ENCODE measurements at places on chromosomes 16 and 17.

GRCh38 chr17:82734987-82735866 lies at the start of gene FN3K:
Gene FN3K, plus strand, starts transcription at chr17:82735615. Its CDS starts 22 bp downstream, at chr17:82735637.
- no peak for DNase-seq

GRCh38 chr17:43092901-43093300 lies 32.3 kb downstream of the BRCA1 start:
- no peak for DNase-seq

GRCh38 chr17:3213587-3213986 lies 6.1 kb downstream of the OR1A1 start:
- DNase-seq: no peak

GRCh38 chr17:67942810-67943209 lies 53.5 kb downstream of the C17orf58 start:
- no peak for DNase-seq

DNA sequence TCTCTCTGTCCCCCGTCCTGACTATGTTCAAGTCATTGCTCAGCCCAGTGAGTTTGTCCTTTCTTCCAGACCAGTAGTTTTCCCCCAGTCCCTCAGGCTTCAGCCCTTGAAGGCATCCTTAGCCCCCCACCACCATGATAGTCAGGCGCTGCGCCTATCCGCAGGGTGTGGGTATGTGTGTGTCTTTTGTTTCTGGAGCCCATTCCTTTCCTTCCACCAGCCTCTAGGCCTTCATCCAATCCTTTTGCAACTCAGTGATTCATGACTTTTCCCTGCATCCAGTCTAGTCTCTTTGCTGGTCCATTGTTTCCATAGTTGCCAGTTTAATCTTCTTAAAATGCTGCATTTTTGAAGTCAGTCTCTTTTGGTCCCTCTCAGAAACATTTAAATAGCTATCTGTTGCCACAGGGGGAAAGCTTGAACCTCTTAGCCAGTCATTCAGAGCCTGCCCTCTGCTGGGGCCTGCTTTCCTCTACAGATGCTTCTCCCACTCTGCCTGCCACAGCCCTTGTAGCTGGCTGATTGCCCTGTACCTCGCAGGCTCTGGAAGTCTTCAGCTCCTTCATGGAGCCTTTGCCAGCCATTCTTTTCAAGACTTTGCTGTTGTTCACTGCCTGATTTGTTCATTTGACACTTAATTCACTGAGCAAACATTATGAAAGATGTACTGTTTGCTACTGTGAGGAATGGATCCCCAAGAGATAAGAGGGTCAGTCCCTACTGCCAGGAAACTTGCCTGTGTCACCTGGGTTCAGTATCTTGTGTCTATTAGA lies 55.9 kb upstream of the ADCY7 start:
- peak; percentile 54 for DNase-seq

- DNase-seq: no peak
These were observed 30.7 kb upstream of the TBX2 start for GRCh38 chr17:61368832-61369450.

DNA sequence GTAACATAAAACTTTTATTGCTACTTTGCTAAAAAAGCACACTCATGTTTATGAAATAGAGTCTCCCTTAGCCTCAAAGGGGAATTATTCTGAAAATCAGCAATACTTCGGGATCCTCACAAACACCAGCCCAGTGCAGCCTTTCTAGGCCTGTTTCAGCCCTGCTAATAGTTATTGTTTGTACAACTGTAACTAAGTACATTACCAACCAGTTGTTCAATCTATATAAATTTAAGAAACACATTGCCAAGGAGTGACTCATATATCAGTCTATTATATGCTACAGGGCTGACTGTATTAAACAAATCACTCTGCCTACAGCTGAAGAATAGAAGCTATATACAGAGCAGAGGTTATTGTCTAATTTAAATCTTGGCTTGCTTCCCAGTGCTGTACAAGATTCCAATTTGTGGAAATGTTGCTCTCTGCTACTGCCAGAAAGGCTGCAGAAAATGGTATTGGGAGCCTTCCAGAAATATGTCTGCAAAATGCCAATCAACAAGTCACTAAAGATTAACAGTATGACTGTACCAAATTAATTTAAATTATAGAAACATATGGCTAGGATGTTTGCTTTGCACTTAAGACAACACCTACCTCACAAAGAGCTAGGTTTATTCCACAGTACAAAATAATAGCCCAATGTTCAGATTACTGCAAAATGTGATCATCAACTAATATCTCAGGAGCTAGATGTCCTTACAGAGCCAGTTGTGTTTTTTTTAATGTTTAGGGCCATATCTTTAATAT lies 49.7 kb downstream of the TOX3 start:
- DNase-seq: no peak

DNA sequence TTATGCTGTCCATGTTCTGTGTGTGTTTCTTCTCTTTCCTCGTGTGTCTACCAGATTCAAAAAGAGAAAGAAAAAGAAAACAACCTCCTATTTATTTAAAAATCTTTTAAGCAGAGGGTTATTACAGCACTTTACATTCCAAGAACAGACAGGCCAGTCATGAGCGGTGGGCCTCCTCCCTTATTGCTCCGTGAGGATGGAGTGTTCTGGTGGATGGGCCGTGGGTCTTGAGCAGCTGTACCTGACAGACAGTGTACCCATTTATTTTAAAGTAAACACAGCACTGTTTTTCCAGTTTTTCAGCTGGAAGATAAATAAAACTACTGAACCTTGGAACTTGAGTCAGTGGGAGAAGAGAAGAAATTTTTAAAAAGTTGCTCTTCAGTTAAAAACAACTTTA lies 52.4 kb downstream of the WWP2 start:
- DNase-seq: no peak

GRCh38 chr16:57624806-57625500 lies 3.5 kb upstream of the ADGRG1 start:
- no peak for DNase-seq

DNA sequence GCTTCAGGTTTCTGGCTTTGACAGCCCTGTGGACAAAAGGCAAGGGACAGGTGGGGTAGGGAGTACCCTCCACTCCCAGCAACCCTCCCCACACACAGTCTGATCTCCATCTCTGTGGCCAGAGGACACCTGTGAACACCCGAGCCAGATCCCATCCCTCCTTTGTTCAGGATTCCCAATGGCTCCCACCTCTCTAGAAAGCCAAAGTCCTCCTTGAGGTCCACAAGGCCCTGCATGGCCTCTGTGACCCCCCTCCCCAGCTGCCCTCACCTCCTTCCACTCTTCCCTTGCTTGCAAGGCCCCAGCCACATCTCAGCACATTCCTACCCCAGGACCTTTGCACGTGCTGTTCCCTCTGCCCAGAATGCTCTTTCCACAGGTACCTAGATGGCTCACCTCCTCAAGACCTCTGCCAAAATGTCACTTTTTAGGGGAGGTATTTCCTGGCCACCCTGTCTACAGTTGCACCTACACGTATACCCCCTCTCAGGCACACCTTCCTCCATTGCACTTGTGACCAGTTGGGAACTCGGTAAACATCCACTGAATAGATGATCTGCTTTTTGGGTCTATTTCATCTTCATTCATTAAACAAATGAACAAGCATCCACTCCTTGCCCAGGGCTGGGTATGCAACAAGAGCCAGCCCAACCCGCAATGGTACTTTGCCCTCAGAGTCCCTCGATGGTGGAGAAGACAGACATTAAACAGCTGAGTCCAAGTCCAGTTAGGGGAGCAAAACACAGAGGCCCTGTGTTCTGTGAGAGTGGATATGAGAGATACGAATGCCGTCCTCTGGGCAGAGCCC lies 107.0 kb downstream of the CRLF3 start:
- DNase-seq: no peak

- no peak for DNase-seq
These were observed 22.9 kb upstream of the LITAF start for GRCh38 chr16:11609474-11610120.

- no peak for DNase-seq
These were observed 79.4 kb downstream of the SDK2 start for GRCh38 chr17:73564843-73565242.

DNA sequence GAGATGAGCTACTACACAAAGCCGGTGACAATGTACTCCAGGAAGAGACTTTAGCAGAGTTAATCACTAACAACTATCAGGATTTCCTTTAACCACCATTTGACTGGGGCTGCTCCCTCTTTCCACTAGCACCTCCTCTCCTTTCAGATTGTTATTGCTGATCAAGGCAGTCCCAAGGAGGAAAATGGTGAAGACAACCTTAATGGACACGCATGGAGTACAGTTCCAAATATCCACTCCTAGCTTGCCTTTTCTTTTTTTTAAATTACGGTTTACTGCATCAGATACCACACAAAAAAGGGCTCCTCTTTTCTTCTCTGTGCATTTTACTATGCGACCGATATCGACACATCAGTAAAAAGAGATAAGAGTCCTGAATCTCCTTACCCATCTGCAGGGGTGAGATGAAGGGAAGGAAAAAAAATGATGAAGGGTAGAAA lies 30.9 kb downstream of the FAM222B start:
- DNase-seq: peak; percentile 19

GRCh38 chr16:27199736-27200135 lies 3.6 kb upstream of the KDM8 start:
- DNase-seq: peak; percentile 64

DNA sequence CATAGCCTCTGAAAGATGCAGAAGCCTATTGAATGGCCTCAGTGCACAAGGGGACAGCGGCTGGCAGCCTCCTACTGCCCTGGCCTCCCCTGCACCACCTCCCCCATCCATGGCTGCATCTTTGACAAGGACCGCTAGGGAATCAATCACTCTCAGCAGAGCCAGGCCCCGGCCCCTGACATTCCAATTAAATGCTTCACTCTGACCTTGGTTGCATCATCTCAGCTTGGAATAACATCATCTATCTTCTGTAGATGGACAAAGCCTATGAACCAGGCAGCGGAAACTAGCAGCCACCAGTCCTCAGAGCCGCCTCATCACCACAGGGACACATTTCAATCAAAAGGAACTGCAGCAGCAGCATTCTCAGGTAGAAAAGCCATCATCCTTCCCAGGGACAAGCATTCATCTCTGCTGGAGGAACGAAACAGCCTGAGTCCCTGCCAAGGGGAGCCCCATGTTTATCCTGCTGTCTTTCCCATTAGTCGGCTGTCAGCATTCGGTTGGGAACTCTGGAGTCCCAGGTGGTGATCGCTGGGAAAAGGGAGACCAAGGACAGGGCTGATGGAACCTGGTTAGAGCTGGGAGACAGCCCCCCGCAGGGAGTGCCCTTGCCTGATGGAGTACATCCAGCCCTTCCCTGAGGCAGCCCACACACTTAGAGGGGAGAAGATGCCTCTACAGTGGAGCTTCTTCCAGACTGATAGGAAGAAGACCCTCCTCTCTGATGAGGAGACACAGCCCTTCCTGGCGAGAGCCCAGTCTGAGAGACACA lies 11.5 kb upstream of the TMEM132E start:
- DNase-seq: no peak

DNA sequence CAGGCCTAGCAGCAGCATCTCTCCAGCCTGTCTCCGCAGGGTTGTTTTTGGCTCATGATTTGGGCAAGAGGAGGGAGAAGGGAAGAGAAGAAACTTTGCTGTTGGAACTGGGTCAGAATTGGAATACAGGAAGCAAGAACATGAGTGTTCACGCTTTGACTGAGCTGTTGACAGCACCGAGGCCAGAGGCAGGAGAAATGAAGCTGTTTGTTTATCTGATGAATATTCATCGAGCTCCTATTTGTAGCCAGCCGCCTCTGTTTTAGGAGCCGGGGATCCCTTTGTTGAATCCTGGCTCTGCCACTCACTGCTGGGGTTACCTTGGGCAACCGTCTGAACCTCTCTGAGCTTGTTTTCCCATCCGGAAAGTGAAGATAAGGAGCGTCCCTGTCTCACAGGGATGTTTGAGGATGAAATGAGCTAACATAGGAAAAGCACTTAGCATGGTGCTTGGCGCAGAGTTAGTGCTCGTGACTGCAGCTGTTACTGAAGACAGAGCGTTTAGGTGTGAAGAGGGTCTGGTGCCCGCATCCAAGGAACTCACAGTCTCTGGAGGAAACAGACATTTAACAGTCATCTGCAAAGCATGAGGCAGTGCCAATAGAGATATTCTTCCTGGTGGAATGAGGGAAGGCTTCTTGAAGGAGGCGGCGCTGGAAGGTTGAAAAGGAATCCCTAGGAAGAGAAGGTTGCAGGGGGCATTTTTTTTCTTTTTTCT lies 29.2 kb downstream of the RAP1GAP2 start:
- no peak for DNase-seq

DNA sequence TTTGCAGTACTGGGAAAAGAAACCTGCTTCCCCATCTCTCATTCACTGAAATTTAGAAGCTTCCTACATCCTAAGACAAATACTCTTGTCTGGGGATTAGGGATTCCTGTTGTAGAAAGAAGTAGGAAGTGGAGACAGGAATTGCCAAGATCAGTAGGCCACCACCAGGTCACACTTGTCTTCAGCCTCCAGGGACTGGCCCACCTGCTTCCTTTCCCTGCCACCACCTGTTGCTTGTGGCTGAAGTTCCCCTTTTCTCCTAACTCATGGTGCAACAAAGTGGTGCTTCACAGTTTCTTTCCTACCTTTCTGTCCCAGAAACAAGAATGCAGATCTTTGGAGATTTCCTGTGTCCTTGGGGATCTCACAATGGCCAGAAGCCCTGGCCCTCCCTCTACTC lies 82.4 kb downstream of the WNT3 start:
- no peak for DNase-seq

DNA sequence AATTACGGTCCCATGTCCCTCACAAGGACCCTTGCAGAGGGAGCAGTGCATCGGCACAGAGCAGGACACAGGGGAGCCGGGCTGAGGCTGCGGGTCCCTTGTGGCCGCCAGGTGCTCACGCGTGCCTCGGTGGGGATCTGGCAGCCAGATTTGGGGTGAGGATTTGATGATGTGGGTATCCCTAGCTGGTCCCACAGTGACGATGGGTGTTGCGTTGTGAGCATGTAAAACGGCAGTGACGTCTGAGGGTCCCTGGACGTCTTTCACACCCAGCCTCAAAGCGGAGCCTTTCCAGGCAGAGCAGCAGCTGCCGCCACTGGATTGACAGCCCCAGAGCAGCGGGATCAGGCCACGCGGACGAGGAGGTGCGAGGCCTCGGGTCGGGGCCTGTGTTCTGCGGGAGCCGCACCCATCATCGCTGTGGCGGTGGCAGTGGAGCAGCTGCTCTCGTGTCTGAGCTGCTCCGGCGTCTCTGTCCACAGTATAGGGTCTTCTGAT lies 54.6 kb downstream of the WDR45B start:
- no peak for DNase-seq

- DNase-seq: no peak
These were observed 77.4 kb downstream of the TMEM132E start for GRCh38 chr17:34656801-34657200.

- DNase-seq: no peak
These were observed 93.6 kb downstream of the USP22 start for GRCh38 chr17:20948984-20949777.

- no peak for DNase-seq
These were observed 404.6 kb downstream of the SLC39A11 start for GRCh38 chr17:72687886-72688285.

All from CD4-positive, alpha-beta T cell treated with Interleukin-4 for 4 hours (primary cell).